ENCODE measurements at places on chromosomes 5 and 9.

DNA sequence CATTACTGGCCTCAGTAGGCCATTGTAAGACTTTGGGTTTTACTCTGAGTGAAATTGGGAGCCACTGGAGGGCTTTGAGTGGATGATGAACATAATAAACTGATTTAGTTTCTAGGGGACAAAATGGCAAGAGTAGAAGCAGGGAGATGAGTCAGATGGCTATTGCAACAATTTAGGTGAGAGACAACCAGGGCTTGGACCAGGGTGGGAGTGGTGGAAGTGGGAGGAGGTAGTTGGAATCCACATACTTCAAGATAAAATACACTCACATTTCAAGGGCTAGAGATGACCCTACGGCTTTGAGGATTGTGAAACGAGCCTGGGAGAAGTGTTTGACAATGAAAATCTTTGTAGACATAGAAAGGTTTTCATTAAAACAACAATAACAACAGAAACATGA, 136.3 kb downstream of the ACTBL2 start:
- no peak for DNase-seq

- no peak for DNase-seq
Measured at GRCh38 chr5:139416651-139417050, 12.8 kb upstream of the SPATA24 start.

DNA sequence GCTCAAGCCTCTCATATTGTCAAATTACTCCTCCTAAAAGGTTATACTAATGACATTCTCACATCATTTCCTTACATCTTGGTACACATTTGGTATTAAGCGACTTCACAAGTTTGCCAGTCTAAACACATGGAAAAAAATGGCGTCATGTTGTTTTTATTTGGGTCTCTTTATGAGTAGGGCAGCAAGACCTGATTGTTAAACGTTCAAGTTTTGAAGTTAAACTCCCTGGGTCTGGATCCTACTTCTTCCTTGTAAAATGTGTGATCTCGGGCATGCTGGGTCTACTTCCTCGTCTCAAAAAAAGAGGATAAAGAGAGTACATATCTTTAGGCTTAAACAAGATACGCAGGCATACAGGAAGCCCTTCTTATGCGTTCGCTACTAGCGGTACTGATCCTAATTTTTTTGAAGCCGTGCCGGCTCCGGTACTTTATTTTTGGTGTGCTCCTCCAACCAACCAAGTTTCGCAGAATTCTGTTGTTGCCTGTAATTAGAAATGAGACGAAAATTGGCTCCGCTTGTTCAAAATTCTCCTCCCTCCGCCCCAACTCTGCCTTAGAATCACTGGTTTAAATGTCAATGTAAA, 596 bp upstream of the CDC37L1 start:
- no peak for DNase-seq

- no peak for DNase-seq
Measured at GRCh38 chr5:151162776-151163175, 5.2 kb upstream of the ANXA6 start.

- no peak for DNase-seq
Measured at GRCh38 chr5:59765446-59765845, 128.1 kb downstream of the PDE4D start.

- no peak for DNase-seq
Measured at GRCh38 chr9:30673132-30673531, 1711.3 kb upstream of the ACO1 start.

GRCh38 chr5:32504329-32504988, 59.9 kb upstream of the ZFR start:
- no peak for DNase-seq

DNA sequence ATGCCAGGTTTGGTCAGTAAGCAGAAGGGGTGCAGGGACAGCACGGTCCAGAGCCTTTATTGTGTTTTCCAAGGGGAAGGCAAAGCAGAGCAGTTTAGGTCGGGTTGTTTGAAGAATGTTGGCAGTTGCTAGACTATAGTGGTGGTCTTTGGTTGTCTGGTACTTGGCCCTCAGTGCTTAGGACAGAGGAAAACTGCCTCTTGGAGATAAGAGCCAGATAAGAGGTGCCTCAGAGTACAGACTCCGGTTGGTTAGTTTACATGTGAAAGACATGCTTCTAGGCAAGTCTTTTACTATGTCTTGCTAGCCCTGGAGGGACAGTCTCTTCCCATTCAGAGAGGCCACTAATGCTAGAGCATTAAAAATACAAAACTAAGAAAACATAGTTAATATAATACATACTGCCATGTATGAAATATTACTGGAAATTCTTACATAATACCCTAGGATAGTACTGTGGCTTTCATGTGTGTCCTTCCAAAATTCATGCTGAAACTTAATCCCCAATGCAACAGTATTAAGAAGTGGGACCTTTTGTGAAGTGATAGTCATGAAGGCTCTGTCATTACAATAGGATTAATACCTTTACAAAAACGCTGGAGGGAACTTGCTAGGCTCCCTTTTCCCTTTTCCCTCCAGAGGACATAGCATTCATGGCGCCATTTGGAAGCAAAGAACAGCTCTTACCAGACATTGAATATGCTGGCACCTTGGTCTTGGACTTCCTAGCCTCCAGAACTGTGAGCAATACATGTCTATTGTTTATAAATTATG, 280.4 kb downstream of the TMEM167A start:
- no peak for DNase-seq

DNA sequence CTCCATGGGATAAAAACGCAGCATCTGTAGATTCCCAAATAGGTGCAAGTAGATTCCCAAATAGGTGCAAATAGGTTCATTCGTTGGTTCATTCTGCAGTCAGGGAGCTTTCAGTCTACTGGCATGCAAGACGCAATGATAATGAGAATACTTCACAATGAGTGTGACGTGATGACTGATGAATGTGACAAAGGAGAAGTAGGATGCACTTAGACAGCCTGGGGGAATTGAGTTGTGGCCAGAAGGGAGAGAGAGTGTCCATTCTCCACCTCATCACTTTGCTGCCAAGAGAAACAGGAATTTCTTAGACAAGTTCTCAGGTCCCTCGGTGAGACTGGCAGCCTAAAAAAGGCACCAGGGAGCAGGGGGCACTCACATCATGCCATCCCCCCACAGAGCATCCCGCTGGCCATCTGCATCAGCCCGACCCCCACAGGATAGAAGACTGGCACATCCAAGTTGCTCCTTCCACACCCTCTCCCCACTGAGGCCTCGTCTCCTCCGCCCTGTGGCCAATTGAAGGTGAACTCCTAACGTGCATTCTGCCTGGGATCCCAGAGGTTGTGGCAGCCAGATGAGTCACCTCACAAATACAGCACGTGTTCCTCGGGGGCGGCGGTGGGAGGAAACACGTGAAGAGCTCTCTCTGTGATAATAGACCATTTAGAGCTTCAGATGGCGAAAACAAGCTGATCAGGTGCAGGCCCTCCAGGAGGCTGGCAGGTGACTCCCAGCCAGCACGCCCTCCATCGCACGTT, 19.9 kb upstream of the KCNIP1 start:
- no peak for DNase-seq

DNA sequence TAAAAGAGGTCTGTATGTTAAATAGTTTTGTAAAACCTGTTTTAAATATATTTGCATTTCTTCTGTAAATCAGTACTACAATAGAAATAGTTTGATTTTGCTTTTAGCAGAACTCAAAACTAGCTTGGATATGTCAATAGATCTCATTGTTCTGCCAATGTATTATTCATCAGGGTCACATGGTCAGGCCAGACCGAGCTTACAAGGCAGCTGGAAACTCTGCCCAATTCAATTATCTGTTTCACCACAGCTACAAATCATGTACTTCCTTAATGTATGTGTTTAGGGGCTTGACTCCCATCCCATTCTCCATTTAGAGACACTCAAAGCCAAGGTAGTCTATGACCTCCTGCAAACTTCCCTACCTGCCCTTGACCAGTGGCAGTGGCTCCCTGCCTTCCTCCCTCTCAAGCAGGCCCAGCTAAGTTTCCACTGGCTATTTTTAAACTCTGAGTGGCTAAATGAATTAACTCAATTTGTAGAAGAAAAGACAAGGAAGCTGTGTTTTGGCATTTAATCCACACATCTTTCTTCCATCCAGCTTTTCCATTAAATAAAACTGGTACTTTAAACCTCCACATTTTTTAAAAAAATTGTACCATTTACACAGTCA, 46.4 kb upstream of the SELENOP start:
- no peak for DNase-seq

DNA sequence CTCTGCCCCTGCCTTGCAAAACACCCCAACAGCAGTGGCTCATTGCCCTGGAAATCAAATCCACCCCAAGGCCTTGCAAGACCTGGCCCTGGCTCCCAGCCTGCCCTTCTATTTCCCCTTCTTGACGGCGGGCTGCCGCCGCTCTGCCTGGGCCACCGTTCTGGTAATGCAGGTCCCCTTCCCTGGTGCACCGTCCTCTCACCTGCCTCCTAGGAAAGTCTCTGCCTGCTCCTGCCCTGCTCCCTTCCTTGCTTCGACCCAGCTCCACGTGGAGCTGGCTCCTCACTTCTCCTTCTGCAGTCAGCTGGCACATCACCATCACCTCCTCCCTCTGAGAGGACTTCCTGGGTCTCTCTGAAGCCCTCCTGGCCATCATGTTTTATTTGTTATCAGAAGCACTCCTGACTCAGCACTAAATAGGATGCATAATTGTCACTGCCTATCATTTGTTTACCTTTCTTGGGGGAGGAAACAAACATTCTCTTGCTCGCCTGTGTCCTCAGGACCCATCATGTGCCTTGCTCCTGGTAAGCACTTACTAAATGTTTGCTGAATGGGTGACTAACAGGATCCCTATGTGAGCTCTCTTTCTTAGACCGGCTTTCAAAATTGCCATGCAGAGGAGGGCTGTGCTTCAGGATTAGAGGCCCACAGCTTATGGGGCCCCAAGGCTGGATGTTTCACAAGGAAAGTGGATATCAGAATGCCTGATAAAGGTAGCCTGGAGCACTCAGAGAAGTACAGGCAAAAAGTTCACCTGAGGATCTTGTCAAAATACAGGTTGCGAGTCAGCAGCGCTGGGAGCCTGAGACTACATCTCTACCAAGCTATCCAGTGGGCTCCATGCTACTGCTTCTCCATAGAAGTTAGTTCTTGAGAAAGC, 19.6 kb upstream of the C5orf47 start:
- DNase-seq, result no peak

- no peak for DNase-seq
Measured at GRCh38 chr5:74424162-74424868, 216.2 kb downstream of the ENC1 start.

DNA sequence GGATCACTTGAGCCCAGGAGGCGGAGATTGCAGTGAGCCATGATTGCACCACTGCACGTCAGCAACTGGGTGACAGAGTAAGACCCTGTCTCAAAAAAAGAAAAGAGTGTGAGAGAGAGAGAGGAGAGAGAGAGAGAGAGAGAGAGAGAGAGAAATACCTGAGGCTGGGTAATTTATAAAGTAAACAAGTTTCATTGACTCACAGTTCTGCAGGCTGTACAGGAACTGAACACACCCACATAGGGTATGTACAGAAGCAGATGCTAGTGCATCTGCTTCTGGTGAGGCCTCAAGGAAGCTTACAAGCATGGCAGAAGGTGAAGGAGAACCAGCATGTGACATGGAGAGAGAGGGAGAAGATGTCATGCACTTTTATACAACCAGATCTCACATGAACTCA, 46.4 kb upstream of the CHD1 start:
- DNase-seq, result no peak

- no peak for DNase-seq
Measured at GRCh38 chr5:122192497-122193496, 63.5 kb downstream of the ZNF474 start.

- DNase-seq, result no peak
Measured at GRCh38 chr5:68911840-68912690, 181.7 kb upstream of the SLC30A5 start.

DNA sequence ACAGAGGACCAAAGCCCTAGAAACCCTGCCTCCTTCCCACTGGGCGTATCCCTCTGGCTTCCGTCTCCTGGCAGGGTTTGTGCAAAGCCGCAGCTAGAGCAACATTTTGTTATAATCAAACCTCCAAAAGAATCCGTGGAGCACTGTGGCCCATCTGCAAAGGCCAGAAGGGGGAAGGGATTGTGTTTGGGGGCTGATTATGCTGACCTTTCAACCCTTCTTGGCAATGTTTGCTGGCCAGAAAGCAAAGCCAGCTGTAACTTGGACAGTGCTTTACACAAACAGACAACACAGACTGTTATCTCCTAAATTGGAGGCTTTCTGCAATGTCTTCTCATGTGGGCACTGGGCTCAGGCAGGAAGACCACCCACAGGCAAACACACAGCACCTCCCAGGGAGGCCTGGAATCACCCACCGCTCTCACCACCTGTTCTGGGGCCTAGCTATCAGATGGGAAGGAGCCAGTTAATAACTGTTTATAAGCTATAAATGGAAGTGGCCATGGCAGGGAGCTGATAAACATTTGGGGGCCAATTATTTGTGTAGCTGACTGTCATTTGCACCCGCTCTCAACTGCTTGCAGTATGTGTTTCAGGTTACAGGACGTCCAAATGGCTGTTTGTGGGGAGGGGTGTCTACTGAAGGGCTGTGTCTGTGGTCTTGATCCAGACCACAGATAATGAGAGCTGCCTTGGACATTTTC, 121.6 kb upstream of the ERCC6L2 start:
- no peak for DNase-seq

GRCh38 chr9:137694236-137694959, 75.6 kb downstream of the EHMT1 start:
- no peak for DNase-seq

- DNase-seq, result no peak
Measured at GRCh38 chr9:37745970-37746369, 7.6 kb upstream of the TRMT10B start.

DNA sequence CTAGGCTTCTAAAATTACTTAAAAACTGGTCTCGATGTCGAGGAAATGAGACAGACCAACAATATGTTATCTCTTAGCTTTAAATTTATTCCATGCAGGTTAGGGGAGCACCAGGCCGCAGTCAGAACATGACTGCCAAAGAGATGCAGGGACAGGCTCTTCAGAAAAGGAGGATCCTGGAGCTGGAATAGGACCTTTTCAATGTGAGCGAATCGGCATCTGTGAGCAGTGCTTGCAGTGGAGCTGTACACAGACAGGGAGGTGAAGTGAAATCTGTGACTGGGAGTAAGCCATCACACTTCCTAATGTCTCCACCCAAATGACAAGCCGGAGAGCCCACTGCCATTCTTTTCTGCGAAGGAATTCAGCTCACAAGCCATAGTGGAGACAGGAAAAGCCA, 78.2 kb downstream of the EFNA5 start:
- no peak for DNase-seq
